Fibroblast of skin of abdomen (primary cell): ENCODE measurements at places on chromosomes 16 and 17.
A peak's percentile ranks its signal among the peaks of the same experiment; 100 is the strongest.

GRCh38 chr16:30457743-30458560 lies 12.3 kb upstream of the SEPHS2 start:
- DNase-seq, result no peak

GRCh38 chr16:57531253-57531575 lies 5.2 kb downstream of the CCDC102A start:
- DNase-seq, result no peak

- DNase-seq, result peak; percentile 26
These were observed 31.7 kb downstream of the OSBPL7 start for GRCh38 chr17:47789611-47790561.

DNA sequence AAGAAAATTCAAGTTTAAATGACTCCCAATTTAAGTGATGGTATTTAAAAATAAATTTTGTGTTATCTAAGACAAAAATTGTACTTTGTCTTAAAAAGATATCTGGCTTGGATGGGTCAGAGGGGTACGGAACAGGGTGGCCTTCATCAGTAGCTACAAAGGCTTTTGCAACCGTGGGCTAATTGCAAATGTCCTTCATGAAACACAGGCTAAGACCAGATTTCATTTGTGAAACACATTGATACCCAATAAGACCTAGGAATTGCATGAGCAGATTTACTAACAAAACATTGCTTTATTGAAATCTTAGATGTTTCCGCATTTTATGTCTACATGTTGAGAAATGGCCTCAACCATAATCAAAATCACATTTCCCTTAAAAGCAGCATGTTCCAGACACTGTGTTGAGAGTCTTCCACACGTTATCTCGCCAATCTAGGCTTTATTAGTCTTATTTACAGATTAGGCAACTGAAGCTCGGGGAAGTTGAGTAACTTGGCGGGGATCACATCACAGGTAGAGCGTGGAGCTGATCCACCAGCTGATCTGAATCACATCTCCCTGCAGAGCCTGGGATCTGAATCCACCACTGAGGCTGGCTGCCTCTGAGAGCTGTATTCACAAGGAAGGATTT lies 21.8 kb downstream of the FBXO39 start:
- peak; percentile 23 for DNase-seq

DNA sequence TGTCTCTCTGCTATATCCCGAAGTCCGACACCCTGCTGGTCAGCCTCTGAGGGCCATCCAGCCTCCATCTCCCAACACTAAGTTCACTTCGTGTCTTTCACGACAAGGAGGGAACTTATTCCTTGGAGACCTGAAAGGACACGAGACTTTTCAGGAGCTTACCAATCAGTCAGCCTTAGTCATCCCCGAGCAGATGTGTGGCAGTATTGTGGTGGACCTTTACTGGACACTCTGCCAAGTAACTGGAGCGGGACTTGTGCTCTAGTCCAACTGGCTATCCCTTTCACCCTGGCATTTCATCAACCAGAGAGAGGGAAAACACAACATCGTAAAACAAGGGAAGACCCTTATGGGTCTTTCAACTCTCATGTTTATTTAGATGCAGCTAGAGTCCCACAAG lies 87.1 kb downstream of the EMP2 start:
- no peak for DNase-seq

DNA sequence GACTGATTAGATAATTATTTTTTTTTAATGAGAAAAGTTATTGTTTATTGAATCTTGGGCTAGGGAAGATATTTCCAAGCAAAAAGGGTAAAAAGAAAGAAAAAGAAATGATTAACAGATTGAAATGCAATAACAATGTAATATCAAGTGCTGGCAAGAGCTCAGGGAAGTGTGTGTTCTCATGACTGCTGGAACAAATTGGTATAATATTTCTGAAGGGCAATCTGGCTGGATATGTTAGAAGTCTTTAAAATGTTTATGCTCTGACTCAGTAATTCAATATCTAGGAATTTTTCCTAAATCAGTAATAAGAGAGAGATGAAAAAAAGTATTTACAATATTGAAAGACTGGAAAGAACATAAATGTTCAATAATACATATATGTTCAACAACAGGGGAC lies 7.6 kb upstream of the ZNF624 start:
- DNase-seq, result no peak

- no peak for DNase-seq
These were observed 5.9 kb downstream of the RPUSD1 start for GRCh38 chr16:782258-782657.

- no peak for DNase-seq
These were observed 10.6 kb downstream of the IRX3 start for GRCh38 chr16:54275956-54276355.

DNA sequence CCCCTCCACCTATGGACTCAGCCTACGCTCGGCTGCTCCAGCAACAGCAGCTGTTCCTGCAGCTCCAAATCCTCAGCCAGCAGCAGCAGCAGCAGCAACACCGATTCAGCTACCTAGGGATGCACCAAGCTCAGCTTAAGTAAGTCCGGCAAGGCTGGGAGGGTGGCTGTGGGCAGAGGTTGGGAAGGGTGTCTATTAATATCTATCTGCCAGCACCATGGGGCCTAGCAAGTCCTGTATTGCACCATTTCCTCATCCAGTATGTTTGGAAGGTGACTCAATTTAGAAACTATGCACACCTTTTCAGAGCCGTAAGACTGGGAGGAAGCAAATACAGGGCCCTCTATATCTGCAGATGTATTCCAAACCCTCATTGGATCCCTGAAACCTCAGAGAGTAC lies 45.0 kb upstream of the ARHGAP44 start:
- peak; percentile 22 for DNase-seq

DNA sequence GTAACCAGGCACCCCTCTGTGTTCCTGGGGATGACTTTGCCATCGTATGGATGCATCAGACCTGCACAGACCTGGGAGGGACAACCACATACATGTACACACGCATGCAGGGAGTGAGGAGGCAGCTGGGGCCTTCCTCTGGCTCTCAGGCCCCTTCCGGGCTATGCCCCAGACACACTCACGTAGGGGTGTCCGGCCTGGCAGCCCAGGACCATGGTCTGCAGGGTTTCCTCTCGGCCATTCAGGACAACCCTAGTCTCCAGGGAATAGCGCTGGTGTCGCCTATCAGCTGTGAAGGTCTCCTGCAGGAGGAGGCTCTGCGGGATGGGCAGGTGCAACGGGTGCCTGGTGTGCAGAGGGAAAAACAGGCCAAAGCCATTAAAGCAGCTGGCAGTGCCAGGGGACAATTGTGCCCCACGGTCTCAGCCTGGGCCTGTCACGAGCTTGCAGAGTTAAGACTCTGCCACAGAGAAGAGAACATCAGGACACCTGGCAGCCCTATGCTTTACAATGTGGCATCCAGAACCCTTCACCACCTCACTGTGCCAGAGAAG lies 101.4 kb downstream of the RMI2 start:
- no peak for DNase-seq

DNA sequence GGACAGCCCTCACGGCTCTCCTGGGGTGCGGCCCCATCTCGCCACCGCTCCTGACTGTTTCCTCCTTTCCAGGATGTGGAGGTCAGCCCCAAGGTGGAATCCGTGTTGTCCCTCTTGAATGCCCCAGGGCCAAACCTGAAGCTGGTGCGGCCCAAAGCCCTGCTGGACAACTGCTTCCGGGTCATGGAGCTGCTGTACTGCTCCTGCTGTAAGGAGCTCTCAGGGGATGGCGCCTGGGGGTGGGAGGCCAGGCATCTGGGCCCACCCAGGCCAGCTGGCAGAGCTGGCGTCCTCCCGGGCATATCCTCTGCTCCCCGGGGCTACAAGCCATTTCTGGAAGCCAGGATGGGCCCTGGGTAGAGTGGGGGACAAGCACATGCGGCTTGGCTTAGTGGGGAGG lies 13.2 kb downstream of the IL34 start:
- no peak for DNase-seq

GRCh38 chr17:2061441-2061958 lies 6.6 kb downstream of the HIC1 start:
- DNase-seq, result no peak
